Suprapubic skin (tissue), 4 donors: ENCODE measurements at places on chromosomes 3 and 15. TPM values are rescaled to one million over a fixed set of nuclear protein-coding genes. Genes with fewer than 3 reads are reported as not detected.

GRCh38 chr3:61057464-61057863 is 193.8 kb downstream of the FHIT start:
- no peak for DNase-seq

- no peak for DNase-seq
These were observed 4.6 kb upstream of the KCTD6 start for GRCh38 chr3:58487140-58487886.

- no peak for DNase-seq
These were observed 92.7 kb downstream of the ASB7 start for GRCh38 chr15:100695048-100695447.

The CLDN16 gene
- 1.7 TPM for total RNA-seq

DNA sequence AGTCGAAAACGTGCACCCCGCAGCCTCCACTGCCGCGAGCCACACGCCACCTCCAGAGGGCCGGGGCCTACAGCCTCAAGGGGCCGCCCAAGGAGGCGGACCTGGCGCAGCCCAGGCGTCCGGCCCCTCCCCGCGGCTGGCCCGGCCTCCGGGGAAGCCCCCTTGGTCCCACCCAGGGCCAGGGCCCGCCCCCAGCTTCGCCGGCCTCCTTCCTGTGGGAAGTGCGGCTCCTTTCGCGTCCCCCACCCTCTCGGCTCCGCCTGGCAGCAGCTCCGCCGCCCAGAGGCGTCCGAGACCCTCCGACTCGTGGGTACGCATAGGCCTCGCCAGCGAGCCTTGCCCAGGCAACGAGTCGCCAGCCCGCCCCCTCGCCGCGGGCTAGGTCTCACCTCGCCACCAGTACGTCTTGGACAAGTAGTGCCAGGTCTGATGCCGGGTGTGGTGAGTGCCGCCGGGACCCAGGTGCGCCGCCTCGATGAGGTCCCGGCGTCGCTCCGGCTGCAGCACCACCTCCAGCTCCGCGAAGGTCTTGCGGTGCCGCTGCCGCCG is 642 bp downstream of the ZBTB11 start:
- DNase-seq: peak; percentile 96

The SLC35G2 gene
- total RNA-seq: 1.1 TPM

DNA sequence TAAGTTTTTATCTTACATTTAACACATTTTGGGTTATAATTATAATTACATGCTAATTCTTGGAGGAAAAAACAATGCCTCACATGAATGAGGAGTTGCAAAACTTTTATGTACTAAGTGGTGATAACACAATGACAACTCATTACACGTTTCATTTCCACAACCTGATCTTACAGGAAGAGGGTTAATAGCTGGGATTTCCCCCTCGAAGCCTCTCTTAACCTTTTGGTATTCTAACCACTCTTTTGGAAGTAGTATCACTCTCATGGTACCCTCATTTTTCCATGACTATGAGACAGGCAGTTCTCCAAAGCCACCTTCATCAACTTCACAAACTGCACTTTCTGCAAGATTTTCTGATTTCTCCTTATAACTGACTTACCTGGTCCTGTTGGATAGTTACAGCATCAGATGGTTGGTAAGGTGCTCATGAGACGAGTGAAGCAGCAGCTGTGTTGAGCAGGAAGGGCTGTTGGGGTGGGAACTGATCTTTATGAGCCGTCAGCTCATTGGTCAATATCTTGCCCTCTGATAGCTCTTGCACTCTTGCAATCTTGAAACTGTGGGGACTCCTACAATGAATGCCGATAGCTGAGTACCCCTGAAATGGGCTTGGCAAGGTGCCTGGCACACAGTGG is 41.6 kb downstream of the ACAN start:
- DNase-seq: no peak

The TMEM115 gene
- total RNA-seq: 78.3 TPM

- no peak for DNase-seq
These were observed 93.7 kb downstream of the NEK10 start for GRCh38 chr3:27275441-27275990.

The BTD gene
- 18.3 TPM for total RNA-seq

DNA sequence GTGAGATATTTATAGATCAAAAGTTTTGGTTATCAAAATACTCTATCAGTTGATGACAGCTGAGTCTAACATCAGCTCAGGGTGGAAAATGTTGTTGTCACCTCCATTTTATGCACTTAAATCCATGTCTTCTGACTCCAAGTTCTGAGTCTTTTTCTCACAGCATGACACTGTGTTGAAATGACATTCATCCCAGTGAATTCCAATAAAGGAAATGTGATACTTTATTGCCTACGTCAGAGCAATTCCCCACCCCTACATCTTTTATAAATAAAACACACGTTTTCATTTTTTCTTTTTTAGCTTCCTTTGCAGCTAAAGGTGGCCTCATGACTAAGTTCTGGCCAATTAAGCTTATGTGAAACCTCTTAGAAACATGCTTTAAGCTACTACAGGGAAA is 10.7 kb downstream of the DRD3 start:
- DNase-seq: no peak

DNA sequence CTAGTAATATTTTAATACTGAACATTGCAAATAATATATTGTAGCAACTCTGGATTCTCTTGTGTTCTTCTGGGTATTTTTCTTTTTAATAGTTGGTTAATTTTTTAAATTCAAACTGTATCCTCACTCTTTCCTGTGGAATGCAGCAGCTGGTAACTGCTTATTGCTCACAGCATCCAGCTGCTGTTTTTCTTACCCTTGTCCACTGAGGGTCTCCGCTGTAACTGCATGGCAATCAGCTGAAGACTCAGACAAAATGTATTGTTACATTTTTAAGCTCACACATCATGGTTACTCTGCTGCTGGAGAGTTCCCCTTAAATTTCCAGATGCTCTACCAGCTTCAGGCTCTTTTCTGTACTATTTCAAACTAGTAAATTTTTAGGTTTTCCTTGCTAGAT is 227.6 kb downstream of the MBNL1 start:
- DNase-seq: no peak

The ECE2 gene
- not detected for total RNA-seq

DNA sequence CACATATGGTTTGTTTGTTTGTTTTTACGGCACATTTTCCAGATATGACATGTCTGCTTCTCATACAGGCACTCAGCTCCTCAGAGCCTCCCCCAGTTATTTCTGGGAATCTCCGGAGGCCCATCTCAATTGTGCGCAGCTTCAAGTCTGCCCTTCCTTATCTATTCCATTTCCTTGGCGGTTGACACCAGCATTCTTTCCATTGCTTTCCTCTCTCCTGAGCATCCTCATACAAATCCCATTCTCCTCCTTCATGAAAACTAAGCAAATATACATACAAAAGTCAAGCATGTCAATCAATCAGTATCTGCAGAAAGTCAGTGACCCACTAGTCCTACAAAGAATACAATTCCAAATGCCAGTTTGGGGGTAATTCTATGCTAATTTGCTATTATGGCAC is 166.7 kb downstream of the SQOR start:
- no peak for DNase-seq

DNA sequence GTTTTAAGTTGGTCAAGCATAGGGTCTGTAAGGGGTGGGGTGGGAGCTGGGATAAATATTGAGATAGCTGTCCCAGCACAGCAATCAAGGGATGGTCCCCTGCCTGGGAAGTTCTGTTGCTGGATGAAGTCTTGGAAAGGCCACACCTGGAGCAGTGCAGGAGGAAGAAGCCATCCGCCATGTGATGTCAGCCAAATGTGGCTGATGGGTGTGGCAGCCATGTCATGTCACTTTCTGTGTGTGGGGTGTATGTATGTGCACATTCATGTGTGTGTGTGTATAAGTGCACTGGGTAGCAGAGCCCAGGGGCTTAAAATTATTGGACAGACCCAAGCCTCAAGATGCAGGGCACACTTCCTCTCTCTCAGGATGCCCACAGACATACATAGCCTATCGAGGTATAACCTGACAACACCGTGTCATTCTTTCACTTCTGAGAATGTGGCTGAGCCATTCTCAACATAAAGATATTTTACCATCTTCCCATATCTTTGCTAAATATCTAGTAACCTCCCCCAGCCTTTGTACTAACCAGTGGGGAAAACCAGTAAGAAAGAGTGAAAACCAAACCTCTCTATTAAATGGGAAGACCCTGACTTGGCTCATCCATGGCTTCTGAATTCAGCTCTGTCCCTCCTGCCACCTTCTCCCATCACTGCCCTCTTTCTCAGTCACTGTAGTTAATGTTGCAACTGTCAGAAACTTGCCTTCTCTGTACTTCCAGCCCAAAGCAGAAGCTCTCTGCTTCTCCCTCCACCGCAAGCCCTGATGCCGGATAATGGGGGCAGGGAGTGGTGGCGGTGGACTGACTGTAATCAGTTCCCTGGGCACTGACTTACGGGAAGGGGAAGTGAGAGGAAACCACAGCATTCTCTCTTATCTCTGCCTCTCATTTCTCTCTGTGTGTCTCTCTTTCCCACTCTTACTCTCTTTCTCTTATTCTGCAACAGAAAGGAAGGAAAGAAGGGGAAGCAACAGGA is 11.2 kb downstream of the TNFSF10 start:
- no peak for DNase-seq

DNA sequence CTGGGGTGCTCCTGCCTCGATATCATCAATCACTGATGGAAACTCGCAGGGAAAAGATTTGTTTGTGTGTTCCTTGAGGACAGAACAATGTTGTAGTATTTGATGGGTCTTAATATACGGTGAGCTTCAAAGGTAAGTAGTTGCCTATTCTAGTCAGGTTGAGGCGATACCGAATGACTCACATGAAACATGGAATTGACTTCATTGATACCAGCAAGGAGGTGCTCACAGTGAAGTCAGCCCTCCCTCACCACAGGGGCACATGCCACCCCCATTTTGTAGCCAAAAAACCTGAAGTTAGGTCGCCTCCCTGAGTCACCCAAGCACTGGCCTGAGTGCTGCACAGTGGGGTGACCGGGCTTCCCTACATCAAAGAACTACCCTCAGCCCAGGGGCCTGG is 3.7 kb upstream of the ALDH1A3 start:
- no peak for DNase-seq

The NRG4 gene
- total RNA-seq: 3.9 TPM

The THAP10 gene
- 2.7 TPM for total RNA-seq

GRCh38 chr15:77812664-77813063 is 180.0 kb upstream of the LINGO1 start:
- no peak for DNase-seq
